ENCODE measurements at places on chromosomes 7 and 10.

DNA sequence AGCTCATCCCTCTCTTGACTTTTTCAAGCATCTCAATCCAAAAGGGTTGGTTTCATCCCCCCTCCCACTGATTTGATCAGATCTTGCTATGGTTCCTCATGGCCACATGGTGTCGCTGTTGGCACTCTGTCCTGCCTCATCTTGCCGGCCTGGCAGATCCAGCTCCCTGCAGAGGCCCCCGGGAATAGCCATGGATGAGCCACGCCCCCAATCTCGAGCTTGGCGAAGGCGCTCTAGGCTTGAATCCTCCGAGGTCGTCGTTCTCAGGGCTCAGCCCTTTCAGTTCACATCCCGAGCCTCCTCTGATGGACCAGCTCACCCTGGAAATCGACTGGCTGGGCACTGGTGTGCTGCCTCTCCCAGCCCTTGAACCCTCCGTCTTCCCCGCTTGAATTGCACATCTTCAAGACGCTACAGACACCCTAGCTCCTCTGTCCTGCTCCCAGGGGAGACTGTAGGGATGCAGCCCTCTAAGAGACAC, 628.7 kb downstream of the TYW1 start:
- peak; percentile 65 for DNase-seq

GRCh38 chr7:42833411-42833810, 78.5 kb downstream of the C7orf25 start:
- DNase-seq, result no peak

GRCh38 chr10:49163741-49164140, 24.4 kb downstream of the TMEM273 start:
- no peak for DNase-seq

DNA sequence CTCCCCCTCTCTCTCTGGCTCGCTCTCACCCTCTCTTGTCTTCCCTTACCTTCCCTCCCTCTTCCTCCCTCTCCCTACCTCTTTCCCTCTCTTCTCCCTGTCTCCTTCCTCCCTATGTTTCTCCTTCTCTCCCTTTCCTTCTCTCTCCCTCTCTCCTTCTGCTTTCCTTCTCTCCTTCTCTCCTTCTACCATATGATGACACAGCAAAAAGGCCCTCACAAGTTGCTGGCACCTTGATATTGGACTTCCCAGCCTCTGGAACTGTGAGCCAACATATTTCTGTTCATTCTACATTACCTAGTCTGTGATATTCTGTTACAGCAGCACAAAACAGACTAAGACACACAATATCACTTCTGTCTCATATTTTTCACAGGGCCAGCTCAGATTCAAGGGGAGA, 135.0 kb downstream of the ADAM22 start:
- no peak for DNase-seq

- DNase-seq, result no peak
Measured at GRCh38 chr7:138735399-138735798, 34.2 kb upstream of the SVOPL start.

- no peak for DNase-seq
Measured at GRCh38 chr10:35913628-35914027, 271.5 kb upstream of the FZD8 start.

DNA sequence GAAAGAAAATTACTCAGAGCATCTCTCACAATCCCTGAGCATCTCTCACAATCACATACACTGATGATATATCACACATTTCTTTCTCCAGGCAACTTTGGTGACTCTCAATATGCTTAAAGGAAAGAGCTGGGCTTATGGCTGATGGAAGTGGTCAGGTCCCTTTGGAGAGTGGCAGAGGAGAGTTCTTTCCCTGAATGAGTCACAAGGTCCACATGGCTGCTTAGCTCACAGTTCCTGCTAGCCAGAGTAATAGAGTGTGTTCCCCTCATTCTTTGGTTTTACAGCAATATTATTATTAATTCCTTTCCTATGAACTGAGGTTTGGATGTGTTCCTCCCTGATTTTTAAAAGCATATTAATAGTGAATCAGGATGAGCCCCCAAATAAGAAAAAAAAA, 287.4 kb downstream of the C7orf25 start:
- no peak for DNase-seq

DNA sequence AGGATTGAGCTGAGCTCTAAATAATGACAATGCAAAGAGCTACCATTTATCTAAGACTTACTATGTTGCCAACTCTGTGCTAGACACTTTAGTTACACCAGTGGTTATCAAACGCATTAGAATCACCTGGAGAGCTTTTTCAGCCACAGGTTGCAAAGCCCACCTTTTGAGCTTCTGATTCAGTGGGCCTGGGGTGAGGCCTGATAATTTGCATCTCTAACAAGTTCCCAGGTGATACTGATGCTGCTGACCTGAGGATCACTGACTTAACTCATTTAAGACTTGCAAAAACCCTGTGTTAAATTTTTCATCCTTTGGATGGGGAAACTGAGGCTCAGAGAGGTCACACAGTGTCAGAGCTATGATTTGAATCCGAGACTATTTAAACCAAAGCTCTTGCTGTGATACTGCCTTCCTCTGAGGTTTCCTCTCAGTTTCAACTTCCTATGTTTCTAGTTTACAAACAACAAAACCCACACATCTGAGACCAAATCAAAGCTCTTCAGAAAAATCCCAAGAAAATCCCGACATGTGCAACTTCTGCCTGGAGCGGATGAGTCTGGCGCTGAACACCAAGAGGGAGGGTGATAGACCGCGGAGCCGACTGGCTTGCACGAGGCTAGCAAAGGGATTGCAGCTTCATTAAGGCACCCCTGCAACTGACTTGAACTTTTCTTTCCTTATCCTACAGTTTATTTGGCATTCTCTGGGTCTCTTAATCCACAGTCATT, 124.9 kb downstream of the CYP26A1 start:
- DNase-seq, result no peak

- DNase-seq, result no peak
Measured at GRCh38 chr7:124752310-124752709, 13.3 kb downstream of the GPR37 start.

Data from activated CD8-positive, alpha-beta memory T cell treated with anti-CD3 and anti-CD28 coated beads, Interleukin-2, amount 50 U/mL, for 48 hours (primary cell).